ENCODE measurements at places on chromosomes 6 and 20.

DNA sequence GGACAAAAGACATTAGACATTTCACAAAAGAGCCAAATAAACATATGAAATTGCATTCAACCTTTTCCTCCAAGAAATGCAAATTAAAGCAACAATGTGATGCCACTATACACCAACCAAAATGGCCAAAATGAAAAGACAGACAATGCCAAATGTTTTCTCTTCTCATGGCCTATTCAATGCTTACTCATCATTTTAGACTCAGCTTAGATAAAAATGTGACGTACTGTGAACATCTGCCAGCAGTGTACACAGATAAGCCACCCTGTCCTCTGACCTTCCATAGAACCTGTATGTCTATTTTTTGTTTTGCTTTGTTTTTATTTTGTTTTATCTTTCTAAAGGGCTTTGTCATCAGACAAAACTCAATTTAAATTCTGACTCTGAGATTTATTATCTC is 385.2 kb downstream of the FRK start:
- no peaks in the 10 kb centered on the region for H3K27me3 ChIP-seq
- no peak overlapping the region for H3K27ac ChIP-seq
- H3K36me3 ChIP-seq = no peaks in the 10 kb centered on the region
- no peak for DNase-seq
- H3K4me1 ChIP-seq = no peaks in the 10 kb centered on the region

GRCh38 chr6:122422614-122423267 is 23.3 kb downstream of the HSF2 start:
- no peak overlapping the region for H3K4me3 ChIP-seq
- H3K27me3 ChIP-seq = no peaks in the 10 kb centered on the region
- no peak overlapping the region for H3K27ac ChIP-seq
- H3K4me1 ChIP-seq = no peaks in the 10 kb centered on the region
- no peak for DNase-seq

DNA sequence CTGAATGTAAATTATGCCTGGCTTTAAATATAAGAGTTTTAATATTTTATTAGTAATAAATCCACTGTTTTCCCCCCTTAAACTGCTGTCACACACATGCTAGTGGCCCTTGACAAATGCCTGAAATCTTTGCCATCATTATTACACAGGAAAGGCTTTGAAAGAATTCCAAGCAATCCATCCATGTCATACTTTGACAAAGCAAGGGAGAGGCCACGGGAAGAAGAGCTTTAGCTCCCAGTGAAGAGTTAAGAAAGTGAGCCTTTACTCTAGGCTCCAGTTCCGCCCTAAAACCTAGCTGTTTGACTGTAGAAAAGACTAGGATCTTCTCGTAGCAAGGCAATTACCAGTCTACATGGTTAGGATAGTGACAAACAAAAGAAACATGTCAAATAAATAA is 147.9 kb downstream of the GMDS start:
- no peaks in the 10 kb centered on the region for H3K36me3 ChIP-seq
- no peak overlapping the region for H3K4me3 ChIP-seq
- peaks cover 4% of the 10 kb centered on the region for H3K4me1 ChIP-seq
- no peak for DNase-seq

GRCh38 chr20:57388953-57389694 is 2.1 kb upstream of the RBM38 start:
- peak overlapping the region; percentile 49 for H3K27ac ChIP-seq
- peak; percentile 78 for DNase-seq
- H3K27me3 ChIP-seq = no peaks in the 10 kb centered on the region
- H3K4me3 ChIP-seq = peak overlapping the region; percentile 75

- no peak overlapping the region for H3K27ac ChIP-seq
- H3K4me1 ChIP-seq = peaks cover 15% of the 10 kb centered on the region
- no peak for DNase-seq
Observed at GRCh38 chr6:155215906-155216305, 47.9 kb upstream of the CLDN20 start.

DNA sequence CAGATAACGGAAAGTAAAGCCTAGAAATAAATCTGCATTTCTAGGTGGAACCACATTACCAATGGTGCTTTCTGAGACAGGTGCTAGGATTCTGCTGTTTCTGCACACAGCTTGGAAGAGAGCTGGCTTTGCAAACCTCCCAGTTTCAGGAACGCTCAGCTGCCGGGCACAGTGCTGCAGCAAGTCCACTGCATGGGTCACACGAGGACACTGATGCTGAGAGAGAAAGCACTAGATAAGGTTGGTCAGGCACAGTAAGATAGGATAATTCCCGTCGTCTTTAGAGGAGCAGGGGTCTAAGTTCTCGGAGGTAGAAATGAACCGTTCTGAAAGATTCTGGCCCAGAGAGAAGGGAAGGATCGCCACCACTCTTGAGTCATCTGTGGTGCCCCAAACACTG is 11.0 kb downstream of the UNC93A start:
- H3K27ac ChIP-seq = no peak overlapping the region
- peaks cover 23% of the 10 kb centered on the region for H3K27me3 ChIP-seq
- H3K4me1 ChIP-seq = peaks cover 40% of the 10 kb centered on the region
- DNase-seq = no peak
- H3K36me3 ChIP-seq = peaks cover under 1% of the 10 kb centered on the region

DNA sequence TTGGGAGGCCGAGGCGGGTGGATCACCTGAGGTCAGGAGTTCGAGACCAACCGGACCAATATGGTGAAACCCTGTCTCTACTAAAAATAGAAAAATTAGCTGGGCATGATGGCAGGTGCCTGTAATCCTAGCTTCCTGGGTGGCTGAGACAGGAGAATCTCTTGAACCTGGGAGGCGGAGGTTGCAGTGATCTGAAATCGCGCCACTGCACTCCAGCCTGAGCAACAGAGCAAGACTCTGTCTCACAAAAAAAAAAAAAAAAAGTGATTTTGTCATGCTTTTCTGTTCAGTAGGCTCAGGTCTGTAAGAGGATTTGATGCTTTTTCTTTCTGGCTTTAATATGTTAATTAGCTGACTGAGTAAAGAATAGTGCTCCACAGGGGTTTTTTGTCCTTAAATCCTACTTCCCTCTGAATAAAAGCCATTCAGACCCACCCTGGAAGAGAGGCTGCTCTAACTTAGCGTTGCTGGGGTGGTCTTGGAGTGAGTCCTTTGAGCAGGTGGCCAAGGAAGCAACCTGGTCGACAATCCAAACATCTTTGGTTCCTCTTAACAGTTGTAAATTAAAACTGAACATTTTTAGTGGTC is 19.0 kb downstream of the MCM8 start:
- no peak overlapping the region for H3K4me3 ChIP-seq
- DNase-seq = peak; percentile 36
- peaks cover 80% of the 10 kb centered on the region for H3K36me3 ChIP-seq
- peaks cover 91% of the 10 kb centered on the region for H3K27me3 ChIP-seq
- peaks cover 15% of the 10 kb centered on the region for H3K4me1 ChIP-seq

DNA sequence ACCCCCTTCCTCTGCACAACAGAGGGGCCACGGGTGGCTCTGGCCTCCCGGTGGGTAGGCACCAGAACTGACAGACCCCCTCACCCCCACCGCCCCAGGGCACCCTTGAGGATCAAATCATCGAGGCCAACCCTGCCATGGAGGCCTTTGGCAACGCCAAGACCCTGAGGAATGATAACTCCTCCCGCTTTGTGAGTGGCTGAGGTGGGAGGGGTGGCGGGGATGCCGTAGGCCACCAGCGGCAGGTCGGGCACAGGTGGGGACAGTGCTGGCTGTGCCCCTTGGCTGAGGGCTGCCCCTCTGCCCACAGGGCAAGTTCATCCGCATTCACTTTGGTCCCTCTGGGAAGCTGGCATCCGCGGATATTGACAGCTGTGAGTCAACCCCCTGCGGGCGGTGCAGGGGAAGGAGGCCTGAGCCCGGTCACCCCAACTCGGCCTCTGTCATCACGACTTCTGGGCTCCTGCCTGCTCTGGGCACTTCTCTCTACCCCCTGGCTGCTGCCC is 29.1 kb downstream of the MYH7B start:
- H3K4me1 ChIP-seq = peaks cover 46% of the 10 kb centered on the region
- no peak overlapping the region for H3K27ac ChIP-seq
- H3K36me3 ChIP-seq = no peaks in the 10 kb centered on the region
- H3K4me3 ChIP-seq = no peak overlapping the region

DNA sequence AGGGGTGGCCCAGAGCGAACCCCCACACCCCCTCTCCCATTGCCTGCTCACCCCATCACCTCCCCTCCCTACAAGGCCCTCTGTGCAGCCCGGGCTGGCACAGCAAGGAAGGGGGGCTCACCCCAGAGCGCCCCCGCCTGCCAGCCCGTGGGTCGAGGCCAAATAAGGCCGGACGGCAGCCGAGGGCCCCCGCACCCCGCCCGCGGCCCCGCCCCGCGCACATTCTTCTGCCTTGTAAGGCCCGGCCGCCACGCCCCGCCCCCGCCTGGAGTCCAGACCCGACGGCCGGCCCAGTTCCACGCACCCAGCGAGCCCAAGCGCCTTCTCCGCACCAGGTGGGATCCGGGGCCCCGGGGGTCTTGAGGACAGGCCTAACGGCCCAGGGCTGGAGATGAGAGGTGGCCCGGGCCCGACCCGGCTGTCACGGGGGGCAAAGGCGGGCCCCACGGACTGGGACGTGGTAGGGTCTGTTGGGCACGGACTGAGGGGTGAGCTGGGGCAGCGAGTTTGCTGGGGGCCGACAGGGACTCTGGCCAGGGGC is at the start of gene MYL9:
Gene MYL9 (plus strand): TSS at position 293 of the 541 bp plus-strand sequence. CDS start 3,366 bp downstream, outside the sequence.
- H3K4me1 ChIP-seq = peaks cover 44% of the 10 kb centered on the region
- H3K36me3 ChIP-seq = no peaks in the 10 kb centered on the region
- no peaks in the 10 kb centered on the region for H3K27me3 ChIP-seq
- H3K4me3 ChIP-seq = peak within 1 kb of the TSS; percentile 62

DNA sequence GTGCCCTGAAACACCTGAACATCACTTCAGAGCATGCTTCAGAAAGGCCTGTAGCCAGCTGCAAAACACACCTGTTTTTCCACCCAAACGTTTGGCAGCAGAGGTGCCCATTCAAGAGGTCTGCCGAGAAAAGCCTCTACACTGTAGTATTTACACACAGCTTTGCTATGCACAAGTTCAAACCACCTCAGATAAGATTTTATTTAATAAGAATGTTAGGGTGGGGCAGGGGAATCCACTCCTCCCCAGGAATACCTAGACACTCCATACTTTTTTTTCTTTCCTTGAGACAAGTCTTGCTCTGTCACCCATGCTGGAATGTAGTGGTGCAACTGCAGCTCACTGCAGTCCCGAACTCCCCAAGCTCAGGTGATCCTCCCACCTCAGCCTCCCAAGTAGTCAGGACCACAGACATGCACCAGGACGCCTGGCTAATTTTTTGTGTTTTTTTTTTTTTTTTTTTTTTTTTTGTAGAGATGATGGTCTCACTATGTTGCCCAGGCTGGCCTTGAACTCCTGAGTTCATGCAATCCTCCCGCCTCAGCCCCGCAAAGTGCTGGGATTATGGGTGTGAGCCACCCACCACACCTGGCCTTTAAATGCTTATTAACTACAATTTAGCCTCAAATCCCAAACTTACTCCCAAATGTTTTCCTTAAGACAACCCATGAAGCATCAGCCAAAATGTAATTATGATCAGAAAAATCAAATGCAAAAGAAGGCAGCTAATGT is 9.7 kb downstream of the MRPL14 start:
- no peaks in the 10 kb centered on the region for H3K27me3 ChIP-seq
- peaks cover 21% of the 10 kb centered on the region for H3K36me3 ChIP-seq
- peaks cover 34% of the 10 kb centered on the region for H3K4me1 ChIP-seq
- H3K27ac ChIP-seq = peak overlapping the region; percentile 46
- no peak overlapping the region for H3K4me3 ChIP-seq

DNA sequence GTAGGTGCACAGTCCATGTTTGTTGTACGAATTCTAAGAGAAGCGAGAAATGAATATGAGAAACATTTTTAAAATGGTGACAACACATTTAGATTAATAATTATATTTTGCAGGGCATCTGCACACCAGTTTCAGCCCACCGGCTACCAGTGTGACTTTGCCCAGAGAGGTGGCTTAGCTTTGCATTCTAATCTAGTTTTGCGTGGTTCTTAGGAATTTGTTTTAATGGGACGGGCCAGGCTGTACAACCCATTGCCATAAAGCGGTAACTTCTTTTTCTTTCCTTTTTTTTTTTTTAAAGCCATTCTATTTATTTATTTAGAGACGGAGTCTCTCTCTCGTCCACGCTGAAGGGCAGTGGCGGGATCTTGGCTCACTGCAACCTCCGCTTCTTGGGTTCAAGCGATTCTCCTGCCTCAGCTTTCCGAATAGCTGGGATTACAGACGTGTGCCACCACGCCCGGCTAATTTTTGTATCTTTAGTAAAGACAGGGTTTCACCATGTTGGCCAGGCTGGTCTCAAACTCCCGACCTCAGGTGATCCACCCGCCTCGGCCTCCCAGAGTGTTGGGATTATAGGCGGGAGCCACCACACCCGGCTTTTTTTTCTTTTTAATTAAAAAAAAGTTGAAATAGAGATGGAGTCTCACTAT is 829 bp downstream of the MANBAL start:
- no peak for DNase-seq
- H3K27me3 ChIP-seq = peaks cover 17% of the 10 kb centered on the region
- peak overlapping the region; percentile 83 for H3K27ac ChIP-seq

- H3K4me1 ChIP-seq = no peaks in the 10 kb centered on the region
- peaks cover 5% of the 10 kb centered on the region for H3K36me3 ChIP-seq
- H3K4me3 ChIP-seq = no peak overlapping the region
- H3K27me3 ChIP-seq = no peaks in the 10 kb centered on the region
Observed at GRCh38 chr20:15547119-15547518, 1026.1 kb downstream of the KIF16B start.

DNA sequence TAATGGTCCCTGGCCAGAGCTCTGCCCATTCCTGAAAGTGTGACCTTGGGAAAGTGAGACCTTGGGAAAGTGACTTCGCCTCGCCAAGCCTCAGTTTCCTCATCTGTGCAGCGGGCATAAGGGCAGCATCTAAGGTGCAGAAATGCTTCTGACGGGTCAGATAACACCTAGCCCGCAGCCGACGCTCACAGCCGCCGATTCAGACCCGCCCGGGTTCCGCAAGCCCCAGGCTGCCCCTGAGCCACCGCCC is 486 bp downstream of the FKBP1A start:
- H3K4me3 ChIP-seq = peak overlapping the region; percentile 83
- no peak for DNase-seq
- peaks cover 36% of the 10 kb centered on the region for H3K27me3 ChIP-seq
- no peak overlapping the region for H3K27ac ChIP-seq
- peaks cover 49% of the 10 kb centered on the region for H3K4me1 ChIP-seq

DNA sequence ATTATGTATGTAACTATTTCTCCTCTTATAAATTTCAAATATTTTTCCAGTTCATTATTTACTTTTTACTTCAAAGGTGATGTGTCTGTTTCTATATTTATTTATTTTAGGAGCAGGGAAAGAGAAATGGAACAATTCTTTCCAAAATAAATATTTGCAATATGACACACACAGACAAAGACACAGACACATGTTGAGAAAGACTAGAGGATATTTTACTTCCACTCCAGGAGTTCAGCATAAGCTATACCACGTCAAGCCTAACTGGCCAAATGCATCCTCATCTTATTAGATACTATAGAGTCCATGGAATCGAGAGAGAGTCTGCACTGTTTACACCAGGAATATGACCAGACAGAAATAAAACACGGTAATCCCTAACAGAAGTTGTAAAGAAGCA is 13.3 kb downstream of the RALGAPA2 start:
- H3K4me3 ChIP-seq = no peak overlapping the region
- no peaks in the 10 kb centered on the region for H3K27me3 ChIP-seq
- H3K27ac ChIP-seq = no peak overlapping the region
- H3K36me3 ChIP-seq = no peaks in the 10 kb centered on the region
- 0 out of 2 replicates have a peak, but pooled peaks cover under 1% of the 10 kb centered on the region for H3K4me1 ChIP-seq
- DNase-seq = no peak
